ENCODE measurements at places on chromosomes 5 and 9.

DNA sequence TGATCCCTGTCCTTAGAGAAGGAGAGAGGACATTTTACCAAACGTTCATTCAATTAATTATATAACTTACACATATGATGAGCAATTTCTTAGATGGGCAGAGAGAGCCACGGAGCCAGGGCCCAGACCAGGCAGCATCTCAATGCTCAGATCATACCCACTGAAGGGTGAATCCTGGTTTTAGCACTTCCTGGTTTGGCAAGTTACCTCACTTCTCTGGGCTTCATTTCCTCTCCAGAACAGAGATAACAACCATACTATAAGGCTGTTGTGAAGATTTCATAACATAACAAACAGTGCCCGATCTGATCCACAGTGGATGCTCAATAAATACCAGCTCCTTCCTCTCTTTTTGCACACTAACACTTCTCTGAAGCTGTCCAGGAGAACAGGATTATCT is 271.1 kb downstream of the DENND1A start:
- DNase-seq, result no peak

DNA sequence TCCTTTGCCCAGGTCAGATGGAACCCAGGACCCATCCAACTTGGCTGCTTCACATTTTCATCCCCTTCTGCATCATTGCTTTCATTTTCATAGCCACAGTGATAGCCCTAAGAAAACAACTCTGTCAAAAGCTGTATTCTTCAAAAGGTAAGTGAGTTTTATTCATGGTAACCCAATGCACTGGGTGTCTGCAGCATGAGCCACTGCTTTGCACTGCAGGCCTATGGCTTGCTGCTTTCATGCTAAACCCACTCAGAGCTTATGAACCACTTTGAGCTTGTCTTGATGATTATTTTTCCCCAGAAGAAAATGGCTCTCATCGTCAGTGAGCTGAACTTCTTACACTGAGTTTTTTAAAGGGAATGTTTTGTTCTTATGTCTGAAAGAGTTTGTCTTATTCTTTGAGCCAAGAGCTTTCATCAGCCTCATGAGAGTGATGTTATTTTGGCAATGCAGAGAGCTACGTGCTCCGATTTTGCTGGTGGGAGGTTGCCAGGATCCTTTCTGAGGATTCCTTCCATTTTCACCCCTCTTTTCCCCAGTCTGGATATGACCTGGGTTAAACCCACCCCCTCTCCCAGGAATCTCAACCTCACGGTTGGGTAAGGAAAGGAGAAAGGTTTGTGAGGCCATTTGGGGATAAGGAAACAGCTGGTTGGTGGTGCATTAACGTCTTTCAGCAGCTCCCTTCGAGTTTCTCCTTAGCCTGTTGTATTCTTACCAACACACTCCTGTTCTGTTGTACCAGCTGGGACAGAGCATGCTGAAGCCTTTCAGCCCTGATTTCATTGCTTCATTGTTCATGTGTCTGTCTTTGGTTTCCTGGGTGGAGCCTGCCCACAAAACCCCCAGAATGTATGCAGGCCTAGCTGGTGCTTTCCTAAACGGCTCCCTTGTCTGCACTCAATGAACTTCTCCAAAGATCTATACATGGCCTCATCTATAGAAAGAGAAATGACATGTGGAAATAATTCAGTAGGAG is 47.6 kb downstream of the PDCD1LG2 start:
- no peak for DNase-seq

GRCh38 chr9:124553738-124554137 is 46.5 kb upstream of the NR5A1 start:
- DNase-seq, result no peak

DNA sequence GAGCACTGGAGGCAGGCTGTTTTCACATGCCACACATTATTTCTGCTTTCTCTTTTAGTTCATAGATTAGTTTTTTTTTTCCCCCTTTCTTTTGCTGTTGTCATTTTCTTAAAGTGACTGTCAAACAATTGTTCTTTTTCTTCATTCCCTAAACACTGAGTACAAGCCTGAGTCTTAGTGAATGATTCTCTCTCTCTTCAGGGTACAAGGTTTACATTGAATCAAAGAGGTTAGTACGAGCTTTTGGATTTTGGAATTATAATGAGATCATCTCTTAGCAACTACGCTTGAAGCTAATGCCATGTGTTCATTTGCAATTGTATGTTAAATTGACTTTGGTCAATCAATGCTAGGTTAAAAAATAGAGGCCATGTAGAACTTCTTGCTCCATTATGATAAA is 125.1 kb downstream of the CMYA5 start:
- DNase-seq, result no peak

DNA sequence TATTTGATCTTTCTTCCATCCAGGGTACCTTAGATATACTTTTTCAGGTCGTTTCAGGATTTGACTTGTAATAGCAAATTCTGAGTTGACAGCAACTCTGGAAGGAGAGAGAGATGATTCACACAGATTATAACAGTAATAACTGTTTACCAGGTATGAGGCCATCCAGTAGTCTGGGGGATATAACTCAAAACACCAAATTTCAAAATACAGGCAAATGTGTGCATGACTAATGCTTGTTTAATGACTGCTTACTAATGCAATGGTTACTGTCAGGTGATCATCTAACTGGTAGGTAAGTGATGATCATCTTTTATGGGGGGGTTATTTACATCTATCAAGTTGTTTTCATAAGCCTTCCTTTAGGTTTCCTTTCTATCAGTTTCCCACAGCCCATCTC is 412.3 kb downstream of the MAT2B start:
- DNase-seq, result no peak

- DNase-seq, result peak; percentile 19
These were observed 145.3 kb upstream of the SMARCA2 start for GRCh38 chr9:1869843-1870242.

DNA sequence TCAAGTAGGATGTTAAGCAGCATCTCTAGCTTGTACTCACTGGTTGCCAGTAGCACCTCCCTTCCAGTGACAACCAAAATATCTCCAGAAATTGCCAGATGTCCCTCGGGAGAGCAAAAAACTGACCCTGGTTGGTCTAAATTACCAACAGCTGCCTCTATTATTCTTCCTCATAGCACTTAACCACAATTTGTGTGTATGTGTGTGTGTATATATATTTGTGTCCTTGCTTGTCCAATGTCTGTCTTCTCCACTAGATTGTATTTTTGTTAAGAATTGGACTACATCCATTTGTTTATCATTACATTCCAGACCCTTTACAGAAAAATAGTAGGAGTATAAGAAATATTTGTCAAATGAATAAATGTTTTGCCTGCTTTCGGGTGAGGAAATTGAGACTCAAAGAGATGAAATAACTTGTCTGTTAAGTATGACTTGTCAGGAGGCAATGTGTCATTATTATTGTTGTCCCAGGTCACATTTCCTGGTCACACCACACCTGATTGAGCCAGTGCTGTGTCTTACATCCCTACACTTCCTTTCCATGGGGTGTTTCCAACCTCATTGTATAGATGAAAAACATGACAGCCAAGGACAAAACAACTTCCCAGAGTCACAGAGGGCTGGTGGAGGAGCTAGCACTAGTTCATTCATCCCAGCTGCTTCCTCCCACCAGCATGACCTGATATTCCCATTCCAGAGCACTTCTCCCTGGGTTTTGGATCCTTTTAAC is 11.4 kb upstream of the GRPEL2 start:
- no peak for DNase-seq

GRCh38 chr5:154373326-154373725 is 72.5 kb upstream of the SAP30L start:
- no peak for DNase-seq

GRCh38 chr5:151911011-151911410 is 13.6 kb downstream of the GLRA1 start:
- DNase-seq, result no peak

GRCh38 chr9:125413579-125413978 is 152.0 kb downstream of the GAPVD1 start:
- no peak for DNase-seq

DNA sequence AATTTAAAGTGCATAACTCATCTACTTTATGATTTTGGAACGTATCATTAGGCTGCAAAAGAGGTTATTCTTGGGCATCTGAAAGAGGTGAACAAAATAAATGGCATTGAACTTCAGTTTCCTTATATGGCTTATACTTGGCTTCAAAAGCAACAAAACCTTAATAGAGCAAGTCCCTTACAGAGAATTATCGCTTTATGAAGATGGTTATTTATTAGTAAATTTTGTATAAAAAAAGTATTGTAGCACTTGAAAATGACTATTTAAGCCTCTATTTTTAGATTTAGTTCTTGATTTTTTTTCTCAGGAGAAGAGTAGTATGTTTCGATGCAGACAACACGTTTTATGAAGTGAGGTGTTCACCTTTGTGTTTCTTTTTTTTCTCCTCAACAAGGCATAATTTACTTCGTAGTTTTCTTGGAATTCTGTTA is 2.0 kb downstream of the ERBIN start:
- no peak for DNase-seq

DNA sequence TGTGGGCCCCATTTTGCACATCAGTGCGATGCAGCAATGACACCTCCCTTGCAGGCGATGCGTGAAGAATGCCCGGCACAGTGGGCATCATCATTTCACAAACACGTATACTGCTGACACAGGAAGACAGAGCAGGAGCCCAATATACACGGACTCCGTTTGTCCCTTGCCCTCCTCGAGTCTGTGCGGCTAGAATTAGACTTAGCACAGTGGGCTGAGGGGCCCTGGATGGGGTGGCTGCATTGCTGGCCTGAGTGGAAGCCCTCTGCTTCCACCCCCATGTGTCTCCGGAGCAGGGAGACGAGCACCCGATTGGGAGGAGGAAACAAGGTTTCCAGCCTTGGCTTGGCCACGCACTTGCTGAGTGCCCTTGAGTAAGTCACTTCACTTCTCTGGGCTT is 40.8 kb downstream of the GSN start:
- no peak for DNase-seq

DNA sequence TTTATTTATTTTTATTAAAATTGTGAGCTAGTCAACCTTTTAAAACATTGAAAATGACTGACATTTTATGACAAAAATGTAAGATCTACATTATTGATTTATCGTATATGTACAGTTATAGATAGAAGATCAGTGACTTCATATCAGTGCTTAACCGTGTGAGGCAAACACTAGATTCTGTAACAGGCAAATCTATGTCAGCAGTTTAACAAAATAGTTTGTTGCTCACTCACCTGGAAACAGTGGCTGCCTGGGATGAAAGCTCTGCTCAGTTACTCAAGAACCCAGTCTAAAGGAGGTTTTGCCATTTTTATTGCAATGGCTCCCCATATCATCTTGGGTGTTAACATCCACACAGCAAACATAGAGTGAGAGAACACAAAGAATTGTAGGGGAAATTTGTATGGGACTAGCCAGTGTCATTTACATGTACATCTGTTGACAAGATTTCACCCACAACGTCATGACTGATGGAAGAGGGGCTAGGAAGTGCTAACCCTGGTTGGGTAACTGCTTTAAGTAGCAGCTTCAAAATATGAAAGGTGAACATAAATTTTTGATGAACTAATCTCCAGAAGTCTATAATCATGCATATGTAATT is 49.0 kb downstream of the SGCD start:
- no peak for DNase-seq

DNA sequence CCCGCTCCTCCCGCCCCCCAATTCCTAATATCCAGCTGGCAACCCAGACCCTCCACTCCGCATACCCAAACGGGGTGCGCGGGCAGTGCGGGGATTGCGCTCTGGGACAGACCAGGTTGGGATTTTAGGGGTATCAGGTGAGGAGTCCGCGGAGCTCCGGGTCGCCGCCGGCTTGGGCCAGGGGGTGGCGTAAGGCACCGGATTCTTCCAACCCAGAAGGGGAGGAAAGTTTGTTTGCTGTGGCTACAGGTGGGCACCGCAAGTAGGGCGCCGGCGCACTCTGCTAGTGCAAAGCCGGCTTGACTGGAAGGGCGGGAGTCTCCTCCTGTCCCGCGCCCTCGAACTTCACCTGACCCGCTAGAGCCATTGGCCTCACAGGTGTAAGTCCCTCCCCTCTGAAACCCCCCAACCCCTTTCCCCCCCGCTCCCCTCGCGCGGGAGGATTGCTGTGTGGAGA is 709 bp downstream of the IQGAP2 start:
- peak; percentile 32 for DNase-seq

DNA sequence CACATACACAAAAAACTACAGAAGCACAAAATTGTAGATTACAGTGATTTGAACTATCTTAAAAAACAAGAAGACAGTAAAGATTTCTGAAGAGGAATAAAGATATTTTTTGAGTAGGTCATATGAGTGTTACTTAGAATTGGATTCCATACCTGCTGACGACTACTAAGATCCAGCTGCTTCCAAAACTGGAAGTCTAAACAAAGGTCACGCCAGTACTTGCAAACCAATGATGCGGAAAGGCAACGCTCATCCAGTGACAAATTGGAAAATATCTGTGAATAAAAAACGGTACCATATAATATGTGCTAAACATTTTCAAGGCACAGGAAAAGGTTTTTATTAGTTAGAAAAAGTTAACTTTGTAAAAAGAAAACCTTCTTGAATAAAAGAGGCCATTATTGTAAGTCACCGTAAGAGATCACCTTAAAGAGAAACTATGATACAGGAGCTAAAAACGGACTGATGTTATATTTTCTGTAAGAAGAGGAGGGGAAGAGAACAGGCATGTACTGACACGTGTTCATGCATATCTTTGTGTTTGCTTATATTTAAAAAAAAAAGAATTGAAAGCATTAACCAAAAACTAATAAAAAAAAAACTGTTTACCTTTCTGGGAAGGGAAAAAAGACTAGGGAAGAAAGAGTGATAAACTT is 14.1 kb downstream of the FBXL17 start:
- no peak for DNase-seq

DNA sequence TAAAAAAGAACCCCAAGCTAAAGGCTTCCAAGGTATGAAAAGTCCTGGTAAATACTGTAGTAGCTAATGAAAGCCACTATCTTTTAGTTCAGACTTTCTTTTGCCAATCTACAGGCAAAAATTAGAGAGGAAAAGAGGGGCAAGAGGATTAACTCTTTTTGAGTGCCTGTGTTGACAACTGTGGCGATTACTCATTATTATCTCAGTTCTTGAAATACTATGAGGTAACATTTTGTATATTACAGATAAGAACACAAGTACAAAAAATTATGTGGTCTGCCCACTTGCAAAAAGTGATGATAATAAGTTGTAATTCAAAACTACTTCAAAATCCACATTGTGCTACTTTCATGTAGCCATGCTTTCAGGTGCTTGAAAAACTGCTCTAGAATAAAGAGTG is 144.0 kb downstream of the DTWD2 start:
- no peak for DNase-seq

GRCh38 chr5:177100714-177101121 is 14.0 kb downstream of the FGFR4 start:
- DNase-seq, result no peak
